ENCODE measurements at places on chromosomes 12 and 14. TPM values are rescaled to one million over a fixed set of nuclear protein-coding genes. Genes with fewer than 3 reads are reported as not detected.

GRCh38 chr14:96271421-96271762 lies 15.4 kb downstream of the BDKRB1 start:
- no peaks in the 10 kb centered on the region for H3K36me3 ChIP-seq
- H3K27me3 ChIP-seq = no peaks in the 10 kb centered on the region
- DNase-seq = no peak
- no peak overlapping the region for H3K4me3 ChIP-seq

GRCh38 chr14:72450473-72451044 lies 443.3 kb downstream of the DPF3 start:
- no peak overlapping the region for H3K27ac ChIP-seq
- peaks cover 3% of the 10 kb centered on the region for H3K4me1 ChIP-seq
- H3K27me3 ChIP-seq = no peaks in the 10 kb centered on the region
- DNase-seq = peak; percentile 37
- H3K36me3 ChIP-seq = no peaks in the 10 kb centered on the region

DNA sequence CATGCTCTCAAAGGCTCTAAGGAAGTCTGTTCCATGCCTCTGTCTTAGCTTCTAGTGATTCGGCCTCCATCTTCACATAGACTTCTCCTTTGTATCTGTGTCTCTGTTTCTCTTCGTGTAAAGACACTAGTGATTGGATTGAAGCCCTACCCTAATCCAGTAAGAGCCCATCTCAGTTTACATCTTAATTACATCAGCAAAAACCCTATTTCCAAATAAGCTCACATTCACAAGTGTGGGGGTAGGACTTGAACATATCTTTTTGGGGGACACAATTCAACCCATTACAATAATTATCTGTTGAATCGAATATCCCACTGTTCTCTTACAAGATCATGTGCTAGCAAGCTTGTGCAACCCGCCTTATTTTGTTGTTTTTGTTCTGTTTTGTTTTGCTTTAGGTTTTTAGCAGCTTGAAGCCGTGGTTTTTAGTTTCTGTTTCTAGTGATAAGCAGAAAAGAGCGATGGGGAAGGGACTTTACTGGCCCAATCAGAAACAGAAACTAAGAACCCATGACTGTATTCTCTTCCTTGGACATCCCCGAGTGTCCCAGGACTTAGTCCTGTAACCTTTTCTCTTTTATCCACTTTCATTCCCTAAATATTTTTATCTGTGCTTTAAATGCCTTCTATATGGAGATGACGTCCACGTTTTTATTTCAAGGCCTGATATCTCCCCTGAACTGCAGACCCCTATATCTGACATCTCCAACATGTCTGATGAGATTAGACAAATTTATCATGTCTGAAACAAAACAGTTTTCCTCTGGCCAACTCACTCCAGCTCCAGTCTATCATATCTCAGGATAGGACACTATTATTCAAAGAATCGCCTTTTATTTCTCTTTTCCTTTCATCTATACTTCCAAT lies 353.0 kb downstream of the CCDC91 start:
- no peaks in the 10 kb centered on the region for H3K27me3 ChIP-seq
- H3K4me1 ChIP-seq = no peaks in the 10 kb centered on the region
- no peaks in the 10 kb centered on the region for H3K36me3 ChIP-seq
- DNase-seq = no peak

DNA sequence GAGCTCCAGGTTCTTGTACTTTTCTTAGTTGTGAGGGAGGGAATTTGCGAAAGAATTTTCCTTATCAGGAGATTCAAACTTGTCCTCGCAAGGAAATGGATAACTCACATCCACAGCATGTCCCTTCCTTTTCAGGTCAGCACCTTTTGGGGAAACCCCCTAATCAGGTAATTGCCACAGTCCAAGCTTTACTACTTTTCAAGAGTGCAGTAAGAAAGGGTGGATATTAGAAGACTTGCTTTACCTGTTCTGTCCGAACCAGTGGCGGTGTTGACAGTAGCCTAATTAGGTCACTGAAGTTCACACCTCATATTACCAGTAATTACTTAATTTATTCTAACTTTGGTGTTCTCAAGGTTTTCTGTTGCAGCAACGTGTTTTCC lies 6.7 kb upstream of the C12orf50 start:
- H3K27me3 ChIP-seq = no peaks in the 10 kb centered on the region
- peak overlapping the region; percentile 87 for H3K4me3 ChIP-seq
- peak; percentile 32 for DNase-seq
- no peaks in the 10 kb centered on the region for H3K36me3 ChIP-seq
- peak overlapping the region; percentile 87 for H3K27ac ChIP-seq

DNA sequence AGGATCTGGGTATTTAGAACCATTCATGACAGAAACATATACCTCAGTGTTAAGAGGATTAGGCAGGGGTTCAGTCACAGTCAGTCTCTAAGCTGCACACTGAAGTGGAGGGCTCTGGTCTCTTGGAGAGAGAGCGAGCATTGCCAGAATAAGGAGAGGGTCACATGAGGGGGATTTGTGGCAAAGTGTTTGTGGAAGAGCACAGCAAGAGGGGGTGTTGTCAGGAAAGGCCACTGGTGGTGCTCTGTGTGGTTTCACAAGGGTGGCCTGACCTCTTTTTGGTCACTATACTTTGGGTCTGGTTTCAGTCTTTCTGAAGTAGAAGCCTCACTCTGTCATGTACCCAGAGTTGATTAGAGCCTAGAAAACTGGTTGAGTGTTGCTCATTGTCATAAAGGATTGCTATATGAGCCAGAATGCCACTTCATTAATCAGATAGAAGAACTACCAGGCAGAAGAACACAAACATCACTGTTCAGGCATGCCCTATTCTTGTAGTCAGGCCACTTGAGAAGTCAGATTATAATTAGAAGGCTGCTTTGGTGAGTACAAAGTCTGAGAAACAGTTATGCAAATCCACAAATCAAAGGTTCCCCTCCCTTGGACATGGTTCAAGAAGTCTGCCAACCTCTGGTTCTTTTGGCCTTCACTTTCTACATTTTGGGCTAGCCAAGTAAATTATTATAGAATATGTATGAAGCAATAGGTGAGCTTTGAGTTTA lies 8.4 kb downstream of the TMEM19 start:
- no peaks in the 10 kb centered on the region for H3K27me3 ChIP-seq
- H3K36me3 ChIP-seq = peaks cover 15% of the 10 kb centered on the region
- peaks cover 8% of the 10 kb centered on the region for H3K4me1 ChIP-seq
- no peak for DNase-seq
- H3K4me3 ChIP-seq = no peak overlapping the region

GRCh38 chr12:75474116-75474515 lies 6.4 kb upstream of the GLIPR1 start:
- no peak overlapping the region for H3K4me3 ChIP-seq
- peaks cover 2% of the 10 kb centered on the region for H3K4me1 ChIP-seq

- no peak overlapping the region for H3K27ac ChIP-seq
- H3K27me3 ChIP-seq = no peaks in the 10 kb centered on the region
- peaks cover 3% of the 10 kb centered on the region for H3K36me3 ChIP-seq
- H3K4me3 ChIP-seq = no peak overlapping the region
- no peak for DNase-seq
- peaks cover 24% of the 10 kb centered on the region for H3K4me1 ChIP-seq
Observed at GRCh38 chr14:104746071-104746545, 6.8 kb upstream of the SIVA1 start.

- no peak for DNase-seq
- H3K4me1 ChIP-seq = no peaks in the 10 kb centered on the region
- H3K27ac ChIP-seq = no peak overlapping the region
- no peaks in the 10 kb centered on the region for H3K36me3 ChIP-seq
Observed at GRCh38 chr12:43942379-43942778, 106.5 kb downstream of the TMEM117 start.

GRCh38 chr12:132023658-132024057 lies 73.9 kb downstream of the EP400 start:
- H3K27ac ChIP-seq = no peak overlapping the region
- H3K4me1 ChIP-seq = no peaks in the 10 kb centered on the region
- no peak overlapping the region for H3K4me3 ChIP-seq
- peaks cover 40% of the 10 kb centered on the region for H3K36me3 ChIP-seq
- H3K27me3 ChIP-seq = no peaks in the 10 kb centered on the region
- DNase-seq = no peak

- H3K27me3 ChIP-seq = no peaks in the 10 kb centered on the region
- H3K36me3 ChIP-seq = no peaks in the 10 kb centered on the region
- H3K4me3 ChIP-seq = no peak overlapping the region
- H3K4me1 ChIP-seq = peaks cover 15% of the 10 kb centered on the region
Observed at GRCh38 chr12:54371328-54372112, 7.2 kb upstream of the GPR84 start.

DNA sequence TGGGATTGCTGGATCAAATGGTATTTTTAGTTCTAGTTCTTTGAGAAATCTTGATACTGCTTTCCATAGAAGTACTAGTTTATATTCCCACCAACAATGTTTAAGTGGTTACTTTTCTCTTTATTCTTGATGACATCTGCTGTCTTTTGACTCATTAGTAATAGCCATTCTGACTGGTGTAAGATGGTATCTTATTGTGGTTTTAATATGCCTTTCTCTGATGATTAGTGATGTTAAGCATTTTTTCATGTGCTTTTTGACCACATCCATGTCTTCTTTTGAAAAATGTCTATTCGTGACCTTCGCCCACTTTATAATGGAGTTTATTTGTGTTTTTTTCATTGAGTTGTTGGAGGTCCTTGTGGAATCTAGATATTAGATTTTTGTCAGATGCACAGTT lies 865.7 kb downstream of the SLC6A15 start:
- no peaks in the 10 kb centered on the region for H3K27me3 ChIP-seq
- H3K27ac ChIP-seq = no peak overlapping the region
- H3K4me3 ChIP-seq = no peak overlapping the region
- no peaks in the 10 kb centered on the region for H3K36me3 ChIP-seq

DNA sequence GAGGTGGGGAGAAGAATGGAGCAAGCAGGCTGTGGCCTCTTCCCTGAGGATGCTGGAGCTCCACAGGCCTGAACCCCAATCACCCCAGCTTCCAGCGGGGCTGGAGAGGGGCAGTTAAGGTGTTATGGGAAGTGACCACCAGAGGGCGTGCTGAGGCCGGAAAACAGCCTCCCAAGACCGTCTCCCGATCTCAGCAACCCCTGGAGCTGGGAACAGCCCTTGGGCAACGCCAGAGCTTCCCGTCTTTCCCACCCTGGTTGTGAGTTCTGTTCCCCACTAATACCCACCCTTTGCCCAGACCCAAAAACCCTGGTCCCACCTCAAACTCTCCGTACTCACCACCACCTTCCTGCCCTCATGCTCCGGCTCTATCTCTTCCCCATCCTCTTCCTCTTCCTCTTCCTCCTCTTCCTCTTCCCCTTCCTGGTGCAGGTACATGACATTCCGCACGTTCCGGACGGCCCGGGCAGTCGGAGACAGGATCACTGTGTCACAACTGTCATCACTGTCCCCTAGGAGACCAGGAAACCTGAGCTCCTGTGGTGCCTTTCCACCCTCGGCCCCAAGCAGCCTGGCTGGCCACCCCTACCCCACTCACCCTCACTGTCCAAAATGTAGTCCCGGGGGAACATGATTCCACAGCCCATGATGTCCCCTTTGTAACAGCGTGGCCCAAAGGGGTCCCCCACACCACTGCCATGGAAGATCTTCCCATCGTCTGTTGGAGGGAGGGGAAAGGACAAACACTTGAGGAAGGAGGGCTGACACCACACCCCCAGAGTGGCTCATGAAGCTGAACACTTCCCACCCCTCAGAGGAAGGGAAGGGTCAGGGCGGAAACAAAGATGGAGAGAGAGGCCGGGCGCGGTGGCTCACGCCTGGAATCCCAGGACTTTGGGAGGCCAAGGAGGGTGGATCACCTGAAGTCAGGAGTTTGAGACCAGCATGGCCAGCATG lies 12.9 kb downstream of the SPRYD3 start:
- peak; percentile 88 for DNase-seq
- H3K36me3 ChIP-seq = peaks cover 34% of the 10 kb centered on the region
- H3K4me3 ChIP-seq = no peak overlapping the region
- H3K27me3 ChIP-seq = no peaks in the 10 kb centered on the region

GRCh38 chr12:75704664-75705063 lies 193.3 kb upstream of the KRR1 start:
- no peaks in the 10 kb centered on the region for H3K36me3 ChIP-seq
- no peaks in the 10 kb centered on the region for H3K27me3 ChIP-seq
- H3K27ac ChIP-seq = no peak overlapping the region
- no peak for DNase-seq

DNA sequence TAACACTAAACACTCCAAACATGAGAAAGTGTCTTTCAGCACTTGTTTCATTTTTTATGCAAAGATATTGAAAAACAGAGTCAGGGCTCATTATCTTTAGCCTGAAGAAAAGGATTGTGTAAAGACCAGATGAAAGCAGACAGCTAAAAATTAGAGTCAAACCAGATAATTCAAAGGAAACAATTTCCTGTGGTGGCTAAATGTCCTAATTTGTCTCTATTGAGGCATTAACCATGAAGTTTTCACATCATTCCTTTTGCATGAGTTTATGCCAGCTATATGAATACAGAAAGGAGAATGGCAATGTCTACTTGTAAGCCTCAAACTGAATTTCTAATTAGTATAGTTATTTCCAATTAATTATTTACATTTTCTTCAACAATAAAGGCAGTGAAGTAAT lies 338.5 kb downstream of the FSCB start:
- H3K4me3 ChIP-seq = no peak overlapping the region
- H3K36me3 ChIP-seq = no peaks in the 10 kb centered on the region
- H3K4me1 ChIP-seq = no peaks in the 10 kb centered on the region

GRCh38 chr12:120748242-120748641 lies 22.6 kb downstream of the ACADS start:
- DNase-seq = no peak
- no peaks in the 10 kb centered on the region for H3K36me3 ChIP-seq
- no peak overlapping the region for H3K4me3 ChIP-seq
- H3K27ac ChIP-seq = no peak overlapping the region

DNA sequence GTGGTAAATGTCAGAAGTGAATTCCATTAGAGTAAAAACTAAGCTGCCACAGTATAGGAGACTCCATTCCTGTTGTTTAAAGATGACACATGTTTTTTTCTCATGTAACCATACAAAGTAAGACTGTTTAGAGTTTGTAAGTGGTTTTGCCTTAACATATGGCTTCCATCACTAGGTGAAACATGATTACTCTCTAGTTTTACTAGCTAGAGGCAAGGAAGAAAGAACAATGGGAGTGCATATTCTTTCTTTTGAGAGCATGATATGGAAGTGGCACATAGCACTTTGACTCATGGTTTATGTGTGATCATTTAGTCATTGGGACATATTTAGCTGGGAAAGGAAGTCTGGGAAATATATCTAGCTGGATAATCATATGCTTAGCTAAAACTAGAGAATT lies 7.7 kb downstream of the ATF7IP start:
- H3K36me3 ChIP-seq = peaks cover 7% of the 10 kb centered on the region
- H3K27me3 ChIP-seq = no peaks in the 10 kb centered on the region
- H3K27ac ChIP-seq = peak overlapping the region; percentile 83
- DNase-seq = no peak
- no peak overlapping the region for H3K4me3 ChIP-seq
- peaks cover 11% of the 10 kb centered on the region for H3K4me1 ChIP-seq

Gene IL22
- not detected for total RNA-seq

Gene KIF21A
- total RNA-seq = 21.0 TPM

Gene MSI1
- total RNA-seq = 3.5 TPM

Gene PTCSC3
- total RNA-seq = 2.3 TPM

Gene AMN
- total RNA-seq = 0.94 TPM

Gene FGF23
- not detected for total RNA-seq

Gene ADAM21
- 0.17 TPM for total RNA-seq

Measured in lung (tissue), 17 donors.